ENCODE measurements at places on chromosomes 16 and 17. TPM values are rescaled to one million over a fixed set of nuclear protein-coding genes. Genes with fewer than 3 reads are reported as not detected.

GRCh38 chr17:1693339-1693738, 8.7 kb upstream of the PRPF8 start:
- no peak for DNase-seq

Gene CASKIN2
- polyA plus RNA-seq = 25.0 TPM

Gene CCL17
- polyA plus RNA-seq = not detected

GRCh38 chr16:23514381-23515152, 4.3 kb upstream of the GGA2 start:
- no peak for DNase-seq

Gene KRTAP9-2
- not detected for polyA plus RNA-seq

- DNase-seq = no peak
Measured at GRCh38 chr17:68851890-68852289, 103.3 kb downstream of the ABCA8 start.

DNA sequence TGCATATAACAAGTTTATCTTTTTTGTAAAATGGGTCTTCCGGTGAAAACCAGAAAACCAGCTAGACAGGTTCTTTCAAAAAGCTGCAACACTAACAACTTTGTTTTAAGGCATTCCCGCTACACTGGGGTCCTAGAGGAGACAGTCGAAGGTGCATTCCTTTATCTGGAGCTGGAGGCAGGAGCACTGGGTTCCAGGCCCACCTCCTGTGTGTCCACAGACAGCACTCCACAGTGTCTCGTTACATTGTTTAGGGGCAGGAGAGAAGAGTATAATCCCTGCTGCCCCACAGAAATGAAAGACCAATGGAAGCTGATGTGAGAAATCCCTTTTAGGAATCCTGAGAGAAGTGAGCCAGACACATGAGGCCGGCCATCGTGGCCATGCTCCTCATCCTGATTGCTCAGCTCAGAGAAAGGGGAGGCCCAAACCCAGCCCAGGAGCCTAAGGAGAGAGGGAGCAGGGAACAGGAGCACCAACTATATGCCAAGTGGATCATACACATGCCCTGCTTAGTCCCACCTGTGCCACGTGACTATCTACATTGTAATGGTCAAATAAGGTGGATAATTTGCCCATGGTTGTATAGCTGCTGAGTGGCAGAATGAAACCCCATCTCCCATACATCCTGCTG, 59.5 kb downstream of the CCDC182 start:
- peak; percentile 20 for DNase-seq

Measured in kidney (tissue), 22 donors.